CD4-positive, alpha-beta T cell treated with Interleukin-17A for 1 hour (primary cell): ENCODE measurements at places on chromosomes 13 and 19.
A peak's percentile ranks its signal among the peaks of the same experiment; 100 is the strongest.

DNA sequence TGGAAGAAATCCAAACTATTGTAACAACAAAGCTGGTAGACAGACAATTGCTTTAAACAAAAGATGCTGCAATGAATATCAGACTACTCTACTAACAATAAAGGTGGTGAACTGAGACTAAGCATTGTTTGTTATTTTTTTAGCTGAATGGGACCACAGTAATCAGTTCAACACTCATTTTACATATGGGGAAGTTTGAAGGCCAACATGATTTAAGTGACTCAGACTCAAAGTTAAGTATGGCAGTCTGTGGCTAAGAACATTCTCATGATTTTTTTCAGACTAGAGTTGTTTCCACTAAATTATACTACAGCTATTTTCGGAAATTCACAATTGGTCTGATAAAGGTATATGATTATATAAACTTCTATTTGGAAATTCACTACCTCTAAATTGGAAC lies 10.4 kb downstream of the EXOSC8 start:
- no peak for DNase-seq

GRCh38 chr19:52786078-52786463 lies 520 bp downstream of the ZNF600 start:
- DNase-seq, result no peak

- no peak for DNase-seq
Observed at GRCh38 chr13:90197722-90198121, 1149.8 kb upstream of the MIR17HG start.

GRCh38 chr19:45567609-45568008 lies 17.0 kb downstream of the OPA3 start:
- no peak for DNase-seq

DNA sequence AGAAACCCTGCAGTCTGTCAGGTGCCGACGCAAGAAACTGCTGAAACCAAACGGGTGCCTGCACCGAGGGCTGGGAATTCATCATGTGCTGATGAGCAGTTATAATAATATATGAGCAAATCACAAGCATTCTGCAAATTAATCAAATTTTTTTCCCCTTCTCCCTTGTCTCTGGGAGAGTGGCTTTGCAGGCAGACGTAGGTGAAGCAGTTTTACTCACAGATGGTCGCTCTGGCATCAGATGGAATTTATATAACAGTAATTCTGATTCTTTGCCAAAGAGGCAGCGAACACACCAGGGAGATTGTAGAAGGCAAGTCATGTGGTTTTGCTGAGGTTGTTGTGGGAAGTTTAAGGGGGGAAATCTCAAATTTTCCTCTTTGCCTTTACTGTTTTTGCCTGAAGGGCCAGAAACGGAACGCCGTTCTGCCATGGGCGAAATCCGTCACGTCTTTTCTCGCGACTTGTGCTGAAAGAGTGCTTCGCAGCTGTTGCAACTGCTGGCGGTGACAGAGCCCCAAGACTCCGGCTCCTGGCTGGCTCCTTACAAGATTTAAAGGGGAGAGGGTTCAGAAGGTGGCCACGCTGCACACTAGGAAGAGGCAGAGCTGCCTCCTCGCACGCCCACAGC lies 320.1 kb downstream of the ZNF536 start:
- no peak for DNase-seq

DNA sequence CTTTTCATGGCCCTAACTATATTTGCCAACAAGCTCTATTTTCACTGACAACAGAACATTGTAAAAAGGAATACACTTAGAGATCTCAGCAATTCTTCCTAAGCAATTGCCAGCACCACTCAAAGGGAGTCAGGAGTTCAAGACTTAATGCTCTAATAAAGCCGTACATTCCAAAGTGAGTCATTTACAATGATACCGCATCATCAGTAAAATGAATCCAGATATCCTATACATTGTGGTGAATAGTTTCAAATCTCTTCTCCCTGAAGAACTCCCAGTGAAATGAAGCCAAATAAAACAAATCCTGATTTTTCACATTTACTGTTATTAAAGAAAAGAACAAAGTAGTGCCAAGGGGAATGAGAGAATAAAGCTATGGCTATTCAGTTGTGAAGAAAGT lies 2898.7 kb upstream of the PCDH20 start:
- DNase-seq, result no peak

GRCh38 chr13:83666141-83666540 lies 216.1 kb downstream of the SLITRK1 start:
- DNase-seq, result no peak

- no peak for DNase-seq
Observed at GRCh38 chr13:107216046-107216755, 648.3 kb upstream of the ARGLU1 start.

DNA sequence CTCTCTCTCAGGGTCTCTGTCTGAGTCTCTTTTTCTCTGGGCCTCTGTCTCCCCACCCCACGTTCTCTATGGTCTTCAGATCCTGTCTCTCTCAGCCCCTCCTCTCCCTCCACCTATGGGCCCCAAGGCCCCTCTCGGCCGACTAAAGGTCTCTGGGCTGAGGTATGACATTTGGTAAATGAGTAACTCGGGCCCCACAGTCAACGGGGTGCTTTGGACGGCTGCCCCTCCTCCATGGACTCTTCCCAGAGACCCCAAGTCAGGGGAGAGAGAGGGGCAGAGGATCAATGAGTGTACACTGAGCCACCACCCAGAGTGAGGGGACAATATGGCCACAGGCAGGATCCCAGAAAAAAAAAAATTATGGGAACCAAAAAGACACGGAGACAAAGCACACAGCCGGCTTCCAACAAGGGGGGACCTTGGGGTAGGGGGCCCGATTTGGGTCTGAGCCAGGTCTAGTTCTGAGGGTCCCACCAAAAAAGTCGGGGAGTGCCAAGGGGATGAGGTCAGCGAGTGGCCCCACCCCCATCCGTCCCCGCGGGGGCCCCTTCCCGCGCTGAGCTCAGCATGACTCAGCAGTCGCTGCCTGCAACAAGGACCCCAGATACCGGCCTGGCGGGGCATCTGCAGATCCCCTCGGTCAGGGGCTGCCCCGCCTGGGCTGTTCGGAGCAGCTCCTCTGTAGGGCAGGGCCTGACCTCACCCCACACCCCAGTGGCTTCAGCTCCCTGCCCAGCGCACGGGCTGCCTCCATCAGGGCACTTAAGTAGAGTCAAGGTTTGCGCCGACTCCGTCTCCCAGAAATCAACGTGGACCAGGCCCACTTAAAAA lies 1.5 kb upstream of the FTL start:
- peak; percentile 56 for DNase-seq

GRCh38 chr19:16875584-16876555 lies 12.9 kb upstream of the F2RL3 start:
- no peak for DNase-seq

GRCh38 chr13:67518785-67519184 lies 288.6 kb upstream of the PCDH9 start:
- no peak for DNase-seq

- no peak for DNase-seq
Observed at GRCh38 chr19:19749908-19750841, 17.3 kb upstream of the ZNF14 start.

GRCh38 chr19:28960586-28960985 lies 252.4 kb downstream of the UQCRFS1 start:
- no peak for DNase-seq

- DNase-seq, result no peak
Observed at GRCh38 chr13:46401432-46401831, 14.4 kb upstream of the RUBCNL start.

- DNase-seq, result peak; percentile 39
Observed at GRCh38 chr19:42252365-42253244, 2.3 kb downstream of the ERF start.

DNA sequence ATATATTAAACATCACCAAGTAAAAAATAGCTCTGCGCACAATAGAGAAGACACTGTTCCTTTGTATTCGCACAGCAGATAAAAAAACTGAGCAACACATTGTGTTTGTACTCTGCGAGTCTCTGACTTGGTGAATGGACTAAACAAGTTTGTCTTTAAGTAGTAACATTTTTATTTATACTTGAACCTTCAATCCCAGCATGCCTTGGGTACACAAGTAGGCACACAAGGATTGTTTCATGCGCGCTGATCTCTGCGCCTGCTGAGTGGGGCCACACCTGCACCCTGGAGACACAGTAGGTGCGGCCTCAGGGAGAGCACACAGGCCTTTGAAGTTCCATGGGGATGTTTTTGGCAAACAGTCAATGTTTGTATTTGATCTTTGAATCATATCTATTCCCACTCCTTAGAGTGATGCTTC lies 318.9 kb downstream of the MYO16 start:
- DNase-seq, result no peak

DNA sequence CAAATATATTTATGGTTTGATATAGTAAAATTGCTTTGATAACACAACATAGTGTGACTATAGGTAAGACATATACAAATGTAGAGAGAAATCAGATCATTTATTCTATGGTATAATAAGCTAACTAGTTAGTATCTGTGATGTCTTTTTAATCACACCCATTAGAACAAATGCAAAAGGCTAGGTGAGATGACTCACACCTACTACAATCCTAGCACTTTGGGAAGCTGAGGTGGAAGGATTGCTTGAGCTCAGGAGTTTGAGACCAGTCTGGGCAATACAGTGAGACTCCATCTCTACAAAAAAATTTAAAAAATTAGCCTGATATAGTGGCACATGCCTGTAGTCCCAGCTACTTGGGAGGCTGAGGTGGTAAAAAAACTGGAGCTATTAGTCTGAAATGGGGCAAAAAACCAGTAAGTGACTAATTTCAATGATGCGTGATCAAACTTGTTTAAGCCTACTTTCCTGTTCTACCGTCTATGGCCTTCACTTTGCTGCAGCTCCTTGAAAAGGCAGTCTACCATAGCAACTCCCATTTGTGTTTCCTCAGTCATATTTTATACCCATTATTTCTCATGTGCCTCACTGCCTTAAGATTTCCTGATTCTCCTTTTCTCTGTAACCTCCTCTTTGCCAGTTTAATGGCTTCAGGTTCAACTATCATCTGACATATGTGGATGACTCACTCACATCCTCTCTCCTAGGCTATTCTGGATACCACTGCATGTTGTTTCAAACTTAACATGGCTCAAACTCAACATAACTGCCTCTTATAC lies 12.5 kb downstream of the ALG5 start:
- no peak for DNase-seq

- no peak for DNase-seq
Observed at GRCh38 chr19:5575590-5575989, 7.8 kb upstream of the TINCR start.

- no peak for DNase-seq
Observed at GRCh38 chr13:46655377-46656180, 102.6 kb downstream of the LRCH1 start.

DNA sequence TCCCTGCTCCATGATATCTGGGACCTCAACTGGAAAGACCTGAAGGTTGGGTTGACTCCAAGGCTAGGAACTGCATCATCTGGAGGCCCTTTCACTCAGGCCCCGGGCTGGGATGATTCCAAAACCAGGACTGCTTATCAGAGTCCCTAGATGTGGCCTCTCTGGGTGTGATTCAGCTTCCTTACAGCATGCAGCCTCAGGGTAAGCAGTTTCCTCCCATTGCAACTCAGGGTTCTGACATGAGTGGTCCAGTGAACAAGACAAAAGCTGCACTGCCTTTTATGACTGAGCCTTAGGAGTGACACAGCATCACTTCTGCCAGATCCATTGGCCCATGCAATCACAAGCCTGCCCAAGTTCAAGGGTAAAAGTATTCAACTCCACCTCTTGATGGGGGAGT lies 502.8 kb downstream of the COG6 start:
- no peak for DNase-seq

- no peak for DNase-seq
Observed at GRCh38 chr19:28839455-28839854, 373.5 kb downstream of the UQCRFS1 start.

GRCh38 chr13:51988988-51989618 lies 22.1 kb downstream of the ATP7B start:
- no peak for DNase-seq

GRCh38 chr13:21115231-21115630 lies 53.8 kb upstream of the LATS2 start:
- no peak for DNase-seq

DNA sequence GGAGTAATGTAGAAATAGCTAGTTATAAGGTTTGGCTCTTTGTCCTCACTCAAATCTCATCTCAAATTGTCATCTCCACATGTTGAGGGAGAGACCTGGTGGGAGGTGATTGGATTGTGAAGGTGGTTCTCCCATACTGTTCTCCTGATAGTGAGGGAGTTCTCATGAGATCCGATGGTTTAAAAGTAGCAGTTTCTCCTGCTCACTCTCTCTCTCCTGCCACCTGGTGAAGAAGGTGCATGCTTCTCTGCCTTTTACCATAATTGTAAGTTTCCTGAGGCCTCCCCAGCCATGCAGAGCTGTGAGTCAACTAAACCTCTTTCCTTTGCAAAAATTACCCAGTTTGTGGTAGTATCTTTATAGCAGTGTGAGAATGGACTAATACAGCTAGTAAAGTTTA lies 849.4 kb downstream of the DACH1 start:
- no peak for DNase-seq

GRCh38 chr19:46503848-46504453 lies 8.3 kb upstream of the PNMA8B start:
- no peak for DNase-seq

DNA sequence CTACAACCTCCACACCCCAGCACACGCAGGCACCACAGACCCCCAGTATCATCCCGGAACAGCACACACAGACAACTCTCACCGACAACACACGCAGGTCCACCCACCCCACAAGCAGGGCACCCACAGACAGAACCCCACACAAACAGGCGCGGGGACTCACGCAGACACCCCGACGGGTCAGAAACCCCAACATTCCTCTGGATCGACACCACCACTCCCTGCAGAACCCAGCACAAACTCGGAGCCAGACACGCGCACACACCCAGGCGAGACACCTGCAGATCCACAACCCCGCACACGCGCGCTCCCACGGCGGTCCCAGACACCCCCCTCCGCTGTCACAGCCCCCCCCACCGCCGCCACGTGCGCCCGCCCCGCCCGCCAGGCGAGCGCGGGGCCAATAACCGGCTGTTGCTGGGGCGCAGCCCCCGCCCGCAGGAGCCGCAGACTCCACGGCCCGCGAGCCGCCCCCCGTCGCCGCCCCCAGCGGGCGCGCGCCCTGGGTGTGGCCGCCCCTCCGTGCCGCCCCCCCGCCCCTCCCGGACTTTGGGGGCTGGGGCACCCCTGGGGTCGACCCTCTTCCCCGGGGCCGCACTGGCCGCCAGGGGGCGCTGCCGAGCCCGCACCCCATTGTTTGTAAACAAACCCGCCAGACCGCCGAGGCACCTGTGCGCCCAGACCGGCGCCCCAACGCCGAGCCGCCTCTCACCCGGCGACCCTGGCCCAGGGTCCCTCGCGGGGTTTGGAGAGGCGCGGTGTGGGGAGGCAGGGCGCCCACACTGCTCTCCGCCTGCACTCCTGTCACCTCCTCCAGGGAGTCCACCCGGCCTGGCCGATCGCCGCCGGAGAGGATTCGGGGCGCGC lies 712 bp downstream of the BBC3 start:
- DNase-seq, result peak; percentile 89

- DNase-seq, result no peak
Observed at GRCh38 chr13:99422586-99423220, 78.6 kb upstream of the TM9SF2 start.

DNA sequence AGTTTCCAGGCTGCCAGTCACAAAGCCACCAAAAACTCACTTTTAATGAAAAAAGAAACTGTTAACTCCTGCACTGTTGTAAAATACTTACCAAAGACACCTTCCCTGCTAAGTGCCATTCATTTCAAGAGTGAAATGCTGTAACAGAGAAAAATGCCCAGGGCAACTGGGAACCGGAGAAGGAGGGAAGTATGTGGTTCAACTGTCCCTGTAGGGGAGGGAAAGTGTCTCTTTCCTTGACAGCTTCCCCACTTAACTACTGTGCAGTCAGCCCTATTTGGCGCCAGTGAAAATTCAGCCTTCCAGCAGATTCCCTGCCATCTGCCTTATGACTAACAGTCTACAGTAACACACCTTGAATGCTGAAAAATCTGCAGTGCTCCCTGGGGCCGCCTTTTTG lies 789.0 kb downstream of the DIAPH3 start:
- DNase-seq, result no peak
